Mammary microvascular endothelial cell (primary cell): ENCODE measurements at places on chromosomes 1 and 21. TPM values are rescaled to one million over a fixed set of nuclear protein-coding genes. Genes with fewer than 3 reads are reported as not detected.

The RHCE gene
- not detected in 2 replicates for total RNA-seq

The EPHA10 gene
- total RNA-seq = not detected in 2 replicates

The RAB3B gene
- total RNA-seq = 1.7 and 2.1 TPM in 2 replicates

The FAM151A gene
- total RNA-seq = not detected in 2 replicates

The KPRP gene
- not detected in 2 replicates for total RNA-seq

The MINDY1 gene
- total RNA-seq = 7.1 and 9.6 TPM in 2 replicates

The HES2 gene
- 31.5 and 32.2 TPM in 2 replicates for total RNA-seq

The OR2L3 gene
- not detected in 2 replicates for total RNA-seq

The SYT11 gene
- 24.2 and 24.4 TPM in 2 replicates for total RNA-seq

The C4BPA gene
- not detected in 2 replicates for total RNA-seq

The C1orf141 gene
- total RNA-seq = not detected in 2 replicates

The SIK1 gene
- total RNA-seq = 0.67 and 0.94 TPM in 2 replicates

The HPDL gene
- total RNA-seq = 4.7 and 9.3 TPM in 2 replicates

The LHX4 gene
- total RNA-seq = not detected in 2 replicates
